ENCODE measurements at places on chromosomes 11 and 22. TPM values are rescaled to one million over a fixed set of nuclear protein-coding genes. Genes with fewer than 3 reads are reported as not detected.

The PGAP2 gene
- 16.8 TPM for total RNA-seq

The RTL10 gene
- 12.7 TPM for total RNA-seq

The LRRC74B gene
- not detected for total RNA-seq

The KDM4E gene
- not detected for total RNA-seq
